ENCODE measurements at places on chromosomes 7 and 10.

DNA sequence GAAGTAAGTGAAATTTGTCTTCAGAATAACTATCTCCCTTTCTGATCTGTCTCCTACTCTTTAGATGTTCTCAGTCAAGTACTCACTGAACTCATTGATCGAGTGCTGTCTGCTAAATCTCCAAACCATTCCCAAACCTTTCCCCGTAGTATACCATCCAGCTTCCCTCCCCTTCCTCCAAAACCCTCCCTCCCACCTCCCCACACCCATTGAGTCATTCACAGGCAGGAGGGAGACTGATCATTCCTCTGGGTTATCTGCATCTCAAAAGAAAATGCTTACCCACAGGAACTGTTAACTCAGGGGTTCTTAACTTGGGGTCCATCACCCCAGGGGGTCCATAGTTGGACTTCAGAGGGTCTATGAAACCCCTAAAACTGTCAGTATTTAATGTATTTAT, 37.4 kb downstream of the GOT1 start:
- no peak for DNase-seq

DNA sequence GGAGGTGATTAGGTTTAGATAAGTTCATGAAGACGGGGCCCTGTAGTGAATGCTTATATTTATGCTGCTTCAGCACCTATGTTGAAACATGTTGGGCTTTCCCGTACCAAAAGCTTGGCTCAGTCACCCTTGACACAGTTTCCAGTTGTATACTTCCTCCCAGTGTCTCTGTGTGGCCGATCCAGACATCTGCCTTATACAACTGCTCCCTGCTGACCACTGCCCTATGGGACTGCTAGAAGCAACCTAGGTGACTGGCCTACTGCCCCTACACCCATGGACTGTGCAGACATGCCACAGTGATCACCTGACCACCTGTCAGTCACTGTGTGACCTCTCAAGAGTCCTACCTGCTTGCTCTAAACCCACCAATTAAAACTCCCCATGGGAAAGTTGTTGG, 22.6 kb upstream of the TSPAN13 start:
- DNase-seq = no peak

- no peak for DNase-seq
Observed at GRCh38 chr10:22285130-22285529, 31.1 kb upstream of the COMMD3 start.

DNA sequence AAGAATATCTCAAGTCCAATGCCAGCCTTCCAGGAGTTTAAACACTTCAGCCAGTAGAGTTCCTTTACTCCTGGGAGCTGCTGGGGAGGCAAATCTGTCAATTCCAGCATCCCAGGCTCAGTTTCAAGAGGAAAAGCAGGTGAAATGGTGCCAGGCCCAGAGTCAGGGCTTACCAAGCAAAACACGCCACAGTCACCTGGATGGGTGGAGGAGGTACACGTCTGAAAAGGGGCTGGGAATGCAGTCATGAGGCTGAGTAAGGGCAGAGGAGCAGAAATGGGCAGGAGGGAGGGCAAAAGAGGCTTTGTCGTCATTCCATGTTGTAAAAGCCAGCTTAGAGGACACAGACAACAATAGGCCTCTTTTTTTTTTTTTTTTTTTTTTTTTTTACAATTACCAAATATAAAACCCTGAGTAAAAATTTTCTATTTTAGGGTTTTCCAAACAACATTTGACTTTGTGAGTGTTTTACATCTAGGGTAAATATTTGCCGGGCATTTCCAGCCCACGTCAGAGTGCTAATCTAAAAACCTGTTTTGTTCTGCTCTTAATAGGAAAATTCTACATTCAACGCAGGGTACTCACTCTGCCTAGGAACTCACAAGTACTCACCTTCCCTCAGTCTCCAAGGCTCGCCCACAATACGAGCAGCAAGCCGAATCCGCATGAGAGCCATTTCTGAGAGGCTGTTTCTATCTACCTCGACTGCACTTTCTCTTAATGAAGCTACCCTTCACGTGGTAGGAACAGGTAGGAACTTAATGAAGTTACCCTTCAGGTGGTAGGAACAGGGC, 21.2 kb downstream of the GFRA1 start:
- no peak for DNase-seq

GRCh38 chr7:88431882-88432281, 125.2 kb upstream of the STEAP4 start:
- no peak for DNase-seq

GRCh38 chr7:102991540-102992214, 78.9 kb downstream of the LRRC17 start:
- no peak for DNase-seq

- DNase-seq = no peak
Observed at GRCh38 chr10:3874990-3875841, 90.2 kb upstream of the KLF6 start.

DNA sequence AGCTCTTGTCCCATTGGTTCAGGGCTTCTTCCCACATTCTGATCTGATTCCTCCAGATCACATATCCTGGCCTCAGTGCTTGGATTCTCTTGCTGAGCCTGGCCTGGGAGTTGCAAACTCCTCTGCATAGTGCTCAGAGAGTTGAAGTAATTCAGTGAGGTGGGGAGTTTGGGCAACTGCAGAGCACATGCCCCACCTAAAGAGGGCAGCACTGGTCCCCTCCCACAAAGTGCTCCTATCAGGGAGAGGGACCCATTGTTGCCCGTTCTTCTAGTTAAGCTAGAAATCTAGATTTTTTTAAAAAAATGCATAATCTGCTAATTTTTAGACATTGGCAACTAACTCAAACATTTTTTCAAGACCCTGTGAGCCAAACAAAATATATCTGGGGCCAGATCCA, 45.1 kb downstream of the CHN2 start:
- no peak for DNase-seq

DNA sequence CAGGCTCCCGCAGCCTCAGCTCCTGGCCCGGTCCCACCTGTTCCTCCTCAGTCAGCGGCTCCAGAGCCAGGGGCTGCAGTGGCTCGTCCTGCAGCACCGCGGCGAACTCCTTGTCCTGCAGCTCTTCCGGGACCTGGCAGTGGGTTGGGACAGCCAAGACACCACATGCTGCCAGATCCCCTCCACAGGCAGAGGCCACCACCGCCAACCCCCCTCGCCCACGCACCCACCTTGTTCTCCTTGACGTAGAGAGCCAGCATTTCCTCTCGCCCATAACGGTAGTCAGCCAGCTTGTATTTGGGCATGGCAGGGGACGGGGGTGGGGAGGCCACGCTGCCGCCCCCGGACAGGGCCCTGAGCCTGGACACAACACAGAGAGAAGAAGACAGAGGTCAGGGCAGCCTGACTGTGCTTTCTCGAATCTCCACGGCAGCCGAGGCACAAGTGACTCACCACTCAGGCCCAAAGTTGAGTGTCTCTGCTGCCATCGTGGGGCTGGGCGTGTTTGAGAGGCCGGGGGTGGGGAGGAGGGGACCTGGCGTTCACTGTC, 6.2 kb downstream of the GIGYF1 start:
- no peak for DNase-seq

- no peak for DNase-seq
Observed at GRCh38 chr7:155483245-155483644, 25.3 kb downstream of the EN2 start.

DNA sequence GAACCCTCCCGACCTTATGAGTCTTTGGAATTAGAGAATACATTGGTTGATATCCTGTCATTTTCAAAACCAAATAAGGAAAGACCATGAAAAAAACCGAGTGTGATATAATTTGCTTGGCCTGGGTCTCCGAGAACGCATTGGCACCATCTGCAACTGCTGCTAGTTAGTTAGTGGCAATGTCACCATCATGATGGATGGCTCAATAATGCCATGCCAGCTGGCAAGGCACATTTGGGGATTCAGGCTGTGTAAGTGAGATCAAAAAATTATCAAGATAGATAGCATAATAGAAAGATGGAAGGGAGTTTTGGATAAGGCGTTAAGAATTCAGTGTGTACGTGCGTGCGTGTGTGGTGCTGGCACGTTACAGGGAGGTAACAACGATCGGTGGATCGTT, 134.7 kb upstream of the TCERG1L start:
- no peak for DNase-seq

- no peak for DNase-seq
Observed at GRCh38 chr7:43018446-43018845, 86.3 kb downstream of the MRPL32 start.

DNA sequence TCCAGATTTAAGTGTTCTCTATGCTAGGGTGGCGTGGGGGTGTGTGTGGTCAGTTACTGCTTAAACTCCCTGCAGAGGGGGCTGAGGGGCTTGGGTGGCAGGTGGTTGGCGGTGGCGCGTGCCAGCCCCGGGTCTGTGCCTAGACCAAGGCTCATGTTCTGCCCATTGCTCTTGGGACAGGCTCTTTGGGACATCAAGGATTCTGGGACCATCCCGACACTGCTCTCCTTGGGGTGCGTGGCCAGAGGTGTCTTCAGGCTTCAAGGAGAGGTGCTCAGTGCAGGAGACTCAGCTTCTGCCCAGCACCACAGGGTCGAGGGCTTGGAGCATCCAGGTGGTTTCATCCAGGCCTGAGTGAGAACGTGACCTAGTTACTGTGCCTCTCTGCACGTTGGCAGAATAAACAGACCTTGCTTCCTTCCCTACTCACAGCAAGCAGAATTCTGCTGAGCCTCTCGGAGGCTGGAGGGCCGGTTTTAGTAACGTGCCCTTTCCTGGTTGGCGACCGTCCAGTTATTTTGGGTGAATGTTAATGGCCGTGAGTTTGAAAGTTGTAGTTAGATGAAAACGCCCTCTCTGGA, 39.9 kb downstream of the CAMK1D start:
- DNase-seq = no peak

GRCh38 chr7:27166531-27167505, 1.5 kb upstream of the HOXA9 start:
- no peak for DNase-seq

DNA sequence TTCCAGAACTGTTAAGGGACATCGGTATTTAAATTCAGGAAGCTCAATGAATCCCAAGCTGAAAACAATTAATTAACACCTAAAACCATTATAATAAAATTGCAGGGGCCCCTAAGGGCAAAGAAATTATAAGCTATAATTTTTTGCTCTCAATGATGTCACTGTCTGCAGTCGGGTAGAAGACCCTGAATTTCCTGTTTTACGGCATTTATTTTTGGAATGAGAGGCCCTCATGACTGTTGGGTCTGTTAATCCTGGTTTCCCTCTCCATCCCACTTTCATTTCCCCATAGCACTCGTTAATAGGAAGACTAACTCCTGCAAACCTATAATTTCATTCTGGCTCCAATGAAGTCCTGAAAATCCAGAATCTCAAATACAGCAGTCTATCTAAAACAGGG, 25.8 kb upstream of the GPR37 start:
- no peak for DNase-seq

DNA sequence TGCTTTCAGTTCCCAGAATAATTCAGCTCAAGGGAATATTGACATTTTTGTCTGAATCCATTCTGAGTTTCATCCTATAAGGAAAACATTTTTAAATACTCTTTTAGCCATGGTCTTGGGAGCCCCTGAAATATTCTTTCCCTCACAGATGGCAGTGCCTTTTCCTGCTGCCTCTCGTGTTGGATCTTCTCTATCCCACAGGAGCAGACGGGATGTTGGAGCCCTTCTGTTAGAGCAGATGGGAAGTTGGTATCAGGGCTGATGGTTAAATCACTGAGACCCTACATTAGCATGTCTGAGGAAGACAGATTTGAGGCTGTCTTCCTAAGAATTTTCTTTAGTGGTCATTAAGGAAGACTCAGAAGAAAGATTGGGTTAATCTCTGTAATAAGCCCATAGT, 737.8 kb downstream of the LRMDA start:
- DNase-seq = no peak

DNA sequence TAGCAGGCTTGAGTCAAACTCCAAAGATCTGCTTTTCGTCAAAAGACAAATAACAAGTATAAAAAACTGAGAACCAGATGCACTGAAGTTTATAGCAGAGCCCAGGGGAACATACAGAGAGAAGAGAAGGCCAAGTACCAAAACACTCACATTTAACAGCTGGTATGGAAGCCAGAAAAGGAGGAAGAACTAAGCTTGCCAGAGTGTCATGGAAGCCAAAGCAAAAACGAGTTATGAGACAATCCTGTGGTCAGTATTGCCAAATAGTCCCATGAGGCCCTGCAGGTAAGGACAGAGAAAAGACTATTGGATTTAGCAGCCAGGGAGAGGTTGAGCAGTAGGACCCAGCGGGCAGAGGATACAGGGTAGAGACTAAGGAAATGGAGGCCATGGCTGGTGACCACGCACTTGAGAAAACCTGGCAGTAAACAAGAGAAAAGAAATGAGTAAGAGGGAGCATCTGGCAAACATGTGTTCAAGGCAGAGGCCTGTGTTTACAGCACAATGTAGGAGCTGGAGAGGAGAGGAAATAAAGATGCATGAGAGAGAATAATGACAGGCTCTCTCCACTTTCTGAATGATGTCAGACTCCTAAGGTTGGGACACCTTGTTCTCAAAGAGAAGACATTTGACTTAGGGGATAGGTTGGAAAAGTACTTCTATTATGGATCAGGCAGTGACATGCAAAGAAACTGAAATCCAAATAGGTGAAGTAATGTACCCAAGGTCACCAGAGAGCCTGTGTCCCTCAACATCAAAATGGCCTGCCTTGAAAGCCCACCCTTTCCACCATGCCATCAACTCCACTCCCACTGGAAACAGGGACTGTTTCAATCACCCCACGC, 9.1 kb downstream of the CREB3L2 start:
- DNase-seq = no peak

GRCh38 chr10:86077871-86078638, 288.5 kb downstream of the GRID1 start:
- DNase-seq = no peak

DNA sequence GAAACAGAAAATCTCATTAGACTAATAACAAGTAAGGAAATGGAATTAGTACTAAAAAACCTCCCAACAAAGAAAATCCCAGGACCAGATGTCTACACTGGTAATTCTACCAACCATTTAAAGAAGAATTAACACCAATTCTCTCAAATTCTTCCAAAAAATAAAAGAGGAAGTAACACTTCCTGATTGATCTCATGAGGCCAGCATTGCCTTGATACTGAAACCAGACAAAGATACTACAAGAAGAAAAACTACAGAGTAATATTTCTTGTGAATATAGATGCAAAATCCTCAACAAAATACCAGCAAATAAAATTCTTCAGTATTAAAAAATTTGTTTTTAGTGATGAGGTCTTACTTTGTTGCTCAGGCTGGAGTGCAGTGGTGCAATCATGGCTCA, 21.3 kb downstream of the GCK start:
- no peak for DNase-seq

Measured in C1 segment of cervical spinal cord (tissue), 14 donors.